ENCODE measurements at places on chromosomes 3 and 15.

DNA sequence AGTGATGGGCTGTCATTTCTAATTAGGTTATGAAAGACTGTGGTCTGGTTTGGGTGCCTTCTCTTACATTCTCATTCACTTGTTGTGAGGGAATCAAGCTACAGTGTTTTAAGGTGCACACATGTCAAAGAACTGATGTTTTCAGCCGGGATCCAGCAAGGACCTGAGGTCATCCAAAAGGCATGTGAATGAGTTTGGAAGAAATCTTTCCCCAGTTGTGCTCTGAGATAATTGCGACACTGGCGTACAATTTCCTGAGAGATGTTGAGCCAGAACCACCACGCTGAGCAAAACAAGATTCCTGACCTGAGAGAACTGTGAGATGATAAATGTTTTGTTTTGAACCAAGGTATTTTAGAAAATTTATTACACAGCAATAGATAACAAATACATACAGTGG is 295.3 kb upstream of the SLITRK3 start:
- DNase-seq, result no peak

- DNase-seq, result peak; percentile 77
Measured at GRCh38 chr3:197749601-197750395, at the start of gene FYTTD1. FYTTD1 (plus strand) TSS chr3:197749883; CDS start chr3:197749972, 89 bp downstream.

GRCh38 chr15:78097667-78098066 is 5.3 kb downstream of the SH2D7 start:
- DNase-seq, result no peak

DNA sequence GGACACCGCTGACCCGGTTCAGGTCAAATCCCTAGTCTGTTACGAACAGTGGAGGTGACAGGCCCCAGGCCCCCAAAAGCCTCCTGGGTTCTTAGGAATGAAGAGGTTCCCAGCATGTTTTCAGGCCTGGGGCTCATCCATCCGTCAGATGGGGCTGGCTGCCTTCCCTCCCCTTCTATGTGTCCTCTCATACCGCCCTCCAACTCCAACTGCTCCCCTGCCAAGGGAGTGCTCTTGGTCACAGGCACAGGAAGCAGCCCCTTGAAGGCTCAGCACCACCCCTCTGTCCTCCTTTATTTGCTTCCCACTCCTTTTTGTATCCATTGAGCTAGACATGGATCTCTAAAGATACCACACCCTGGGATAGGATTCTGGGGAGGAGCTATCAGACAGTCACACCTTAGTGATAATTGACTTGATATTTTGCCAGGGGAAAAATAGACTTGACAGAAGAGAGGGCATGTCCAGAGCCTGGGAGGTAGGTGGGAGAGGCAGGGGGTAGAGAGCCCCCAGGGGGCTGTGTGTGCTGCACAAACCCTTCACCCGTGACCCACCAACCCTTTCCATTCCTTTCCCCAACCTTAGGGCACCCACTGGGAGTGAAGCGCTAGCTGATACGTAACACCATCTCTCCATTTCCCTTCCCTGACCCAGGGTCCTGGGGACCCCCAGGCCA is 10.7 kb upstream of the CSPG4 start:
- DNase-seq, result no peak

DNA sequence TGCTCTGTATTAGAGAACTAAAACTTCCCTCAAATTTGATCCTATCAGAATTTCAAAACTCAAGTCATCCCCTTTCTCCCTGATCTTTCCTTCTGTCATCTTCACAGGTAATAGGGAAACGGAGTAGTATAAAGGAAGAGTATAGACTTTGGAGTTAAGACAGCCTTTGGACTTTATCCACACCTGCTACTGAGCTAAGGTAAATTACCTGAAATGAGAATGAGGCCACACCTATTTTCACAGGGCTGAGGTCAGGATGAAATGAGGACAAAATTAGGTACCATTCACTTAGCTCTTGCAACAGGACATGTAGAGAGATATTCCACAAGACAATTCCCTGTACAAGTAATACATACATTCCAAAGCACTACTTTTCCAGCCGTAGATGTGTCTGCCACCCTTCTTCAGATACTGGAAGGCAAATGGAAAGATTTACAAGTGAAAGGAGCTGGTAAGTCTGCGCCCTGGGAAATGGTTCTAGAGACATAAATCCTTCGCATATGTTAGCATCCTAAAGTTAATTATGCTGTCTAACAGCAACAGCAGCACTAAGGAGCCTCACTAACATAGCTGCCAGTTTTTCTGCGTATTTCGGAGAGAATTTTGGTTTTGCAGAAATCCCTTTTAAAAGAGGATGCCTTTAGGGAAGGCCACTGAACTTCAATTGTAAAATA is 461.8 kb downstream of the SHQ1 start:
- DNase-seq, result peak; percentile 41

DNA sequence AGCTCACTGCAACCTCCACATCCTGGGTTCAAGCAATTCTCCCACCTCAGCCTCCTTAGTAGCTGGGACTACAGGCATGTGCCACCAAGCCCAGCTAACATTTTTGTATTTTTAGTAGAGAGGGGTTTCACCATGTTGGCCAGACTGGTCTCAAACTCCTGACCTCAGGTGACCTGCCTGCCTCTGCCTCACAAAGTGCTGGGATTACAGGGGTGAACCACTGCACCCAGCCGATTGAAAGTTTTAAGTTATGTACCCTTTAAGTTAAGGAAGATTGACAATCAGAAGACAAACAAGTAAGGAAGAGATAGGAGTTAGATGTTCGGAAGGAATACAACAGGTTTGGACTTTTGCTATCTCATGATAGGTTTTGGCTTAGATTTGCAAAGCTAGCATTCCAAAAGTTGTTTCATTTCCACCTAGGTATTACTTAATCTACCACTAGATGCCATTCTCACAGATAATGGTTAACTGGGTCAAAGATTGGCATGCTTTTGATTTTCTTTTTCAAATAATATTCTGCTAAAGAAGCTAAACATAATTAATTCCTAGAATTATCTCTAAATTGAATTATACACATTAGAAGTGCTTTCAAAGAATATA is 35.0 kb downstream of the GATM start:
- no peak for DNase-seq

- DNase-seq, result no peak
Measured at GRCh38 chr15:30974112-30974511, 17.3 kb downstream of the MTMR10 start.

GRCh38 chr15:92142242-92143232 is 251.1 kb upstream of the ST8SIA2 start:
- DNase-seq, result no peak

DNA sequence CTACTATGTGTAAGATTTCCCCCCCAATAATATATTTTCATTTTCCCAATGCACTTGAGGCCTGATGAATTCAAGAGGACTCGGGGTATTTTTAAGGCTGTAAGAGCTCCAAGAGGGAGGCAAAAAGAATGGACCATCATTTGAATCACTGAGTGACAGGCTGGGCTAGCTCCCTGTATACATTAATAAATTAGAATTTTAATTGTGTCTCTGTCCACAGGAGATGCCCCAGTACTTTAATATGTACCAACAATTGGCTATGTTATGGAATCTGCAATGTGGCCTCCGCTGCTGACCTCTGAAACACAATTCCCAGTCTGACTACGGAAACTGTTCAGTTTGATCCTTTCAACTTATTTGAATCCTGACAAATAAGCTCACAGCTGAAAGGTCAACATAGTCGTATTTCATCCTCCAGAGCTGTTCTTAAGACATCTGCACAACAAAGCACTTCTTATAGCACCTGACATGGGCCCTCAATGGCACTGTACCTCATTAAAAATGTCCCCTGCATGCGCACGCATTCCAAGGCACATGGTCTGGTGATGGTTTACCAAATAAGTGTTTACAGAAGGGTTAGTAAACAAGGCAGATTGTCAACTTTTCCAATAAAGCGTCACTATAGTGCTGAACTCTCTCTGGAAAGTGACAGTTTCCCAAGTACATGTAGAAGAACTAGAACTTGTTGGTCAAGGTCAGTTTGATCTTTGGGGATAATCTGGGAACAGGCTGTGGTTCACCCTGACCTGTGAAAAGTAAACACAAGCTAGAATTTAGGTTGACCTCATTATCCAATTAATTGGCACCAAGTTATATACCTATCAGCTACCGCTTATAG is 472.9 kb downstream of the FOXP1 start:
- DNase-seq, result no peak

DNA sequence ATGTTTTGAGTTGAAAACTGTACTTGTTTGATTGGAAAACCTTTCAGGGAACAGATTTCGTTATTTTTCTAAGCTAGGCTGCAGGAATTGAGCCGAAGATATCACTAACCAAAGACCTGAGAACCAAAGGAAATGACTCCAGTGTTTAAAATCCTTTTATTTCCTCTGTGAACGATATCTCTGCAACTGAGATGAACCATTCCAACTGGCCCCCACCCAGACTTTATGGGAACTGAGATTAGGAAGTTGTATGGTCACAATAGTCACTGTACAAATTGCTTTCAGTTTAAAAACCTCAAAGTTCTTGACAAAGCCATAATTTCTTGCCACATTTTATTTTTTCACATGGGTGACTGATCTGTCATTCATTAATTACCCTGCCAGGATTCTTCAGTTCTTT is 232.4 kb downstream of the RBMS3 start:
- DNase-seq, result no peak

DNA sequence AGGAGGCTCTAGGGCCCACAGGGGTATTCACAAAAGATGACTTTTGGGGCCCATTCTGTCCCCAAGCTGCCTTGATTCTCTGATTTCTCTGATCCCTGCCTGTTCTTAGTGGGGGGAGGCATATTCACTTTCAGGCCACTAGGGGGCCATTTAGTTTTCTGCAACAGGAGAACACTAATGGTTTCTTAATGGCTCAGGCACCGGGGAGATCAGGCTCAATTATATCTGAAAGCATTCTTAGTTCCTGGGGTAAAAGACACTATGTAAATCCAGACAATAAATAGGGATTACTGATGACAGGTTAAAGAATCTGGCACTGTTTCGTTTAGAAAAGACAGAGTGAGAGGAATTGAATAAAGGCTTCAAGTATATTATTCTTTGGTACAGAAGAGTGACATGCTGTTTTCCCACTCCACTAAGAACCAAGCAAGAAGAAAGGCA is 2.5 kb upstream of the INAFM2 start:
- DNase-seq, result peak; percentile 89

- DNase-seq, result peak; percentile 76
Measured at GRCh38 chr3:49803465-49804140, 542 bp downstream of the INKA1 start.

Data from GM23338 (cell line).